Mesenteric fat pad (tissue), 1 donor: ENCODE measurements at places on chromosomes 7 and 10.
A peak's percentile ranks its signal among the peaks of the same experiment; 100 is the strongest.

DNA sequence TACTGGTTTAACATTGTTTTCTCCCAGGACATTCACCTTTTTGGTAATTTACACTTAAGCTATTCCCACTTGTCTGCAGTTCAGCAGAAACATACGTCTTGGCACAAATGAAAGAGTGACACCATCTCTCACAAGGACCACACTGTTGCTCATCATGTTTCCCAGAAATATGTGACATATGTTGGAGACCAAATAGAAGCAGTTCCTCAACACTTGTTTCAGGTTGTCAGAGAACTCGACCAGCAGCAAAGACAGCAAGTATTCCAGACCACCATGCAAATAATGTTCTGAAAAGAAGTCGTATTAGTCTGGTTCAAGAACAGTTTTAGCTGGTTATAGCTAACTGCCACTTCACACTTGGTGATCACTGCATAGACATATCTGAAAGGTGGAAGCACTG, 81.3 kb upstream of the KLF6 start:
- no peak for DNase-seq

GRCh38 chr7:506391-506831, 13.2 kb downstream of the PDGFA start:
- peak; percentile 88 for DNase-seq

DNA sequence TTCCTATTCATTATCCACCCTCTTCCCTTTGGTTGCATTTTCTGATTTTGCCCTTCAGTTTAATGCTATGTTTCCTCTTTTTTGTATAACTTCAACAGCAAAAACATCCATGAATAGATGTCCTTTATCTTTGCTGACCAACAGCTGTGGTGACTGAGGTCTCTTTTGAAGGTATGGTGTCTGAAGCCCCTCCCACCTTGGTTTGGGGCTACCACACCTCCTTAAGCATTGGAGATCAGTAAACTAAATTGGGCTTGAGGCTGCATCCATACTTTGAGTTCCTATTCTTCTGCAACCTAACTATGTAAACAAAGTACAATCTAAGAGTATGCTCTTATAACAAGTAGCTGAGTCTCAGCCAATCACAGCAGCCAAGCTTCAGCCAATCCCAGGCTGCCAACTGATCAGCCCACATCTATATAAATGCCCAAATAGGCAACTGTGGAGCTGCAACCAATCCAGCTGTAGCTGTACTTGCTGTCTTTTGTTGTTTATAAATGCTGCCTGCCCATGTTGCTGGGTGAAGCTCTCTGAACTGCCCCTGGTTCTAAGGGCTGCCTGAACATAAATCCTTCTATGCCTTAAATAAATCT, 69.4 kb upstream of the PDLIM1 start:
- no peak for DNase-seq

DNA sequence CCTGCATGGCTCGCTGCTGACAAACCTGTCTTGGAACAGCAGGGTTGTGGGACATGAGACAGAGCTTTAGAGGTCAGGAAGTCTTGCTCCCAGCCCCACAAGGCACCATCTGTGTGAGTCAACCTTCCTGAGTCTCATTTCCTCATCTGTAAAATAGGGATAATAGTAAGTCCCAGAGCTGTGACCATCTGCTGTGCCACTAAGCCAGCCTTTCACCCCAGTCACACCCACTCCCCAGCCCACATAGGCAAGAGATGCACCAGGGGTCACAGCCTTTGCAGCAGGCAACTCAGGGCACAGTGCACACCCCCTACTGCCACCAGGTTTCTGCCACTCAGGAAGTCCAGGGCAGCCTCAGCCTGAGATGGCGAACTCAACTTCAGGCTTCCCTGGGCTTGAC, 29.4 kb upstream of the CDH23 start:
- no peak for DNase-seq

DNA sequence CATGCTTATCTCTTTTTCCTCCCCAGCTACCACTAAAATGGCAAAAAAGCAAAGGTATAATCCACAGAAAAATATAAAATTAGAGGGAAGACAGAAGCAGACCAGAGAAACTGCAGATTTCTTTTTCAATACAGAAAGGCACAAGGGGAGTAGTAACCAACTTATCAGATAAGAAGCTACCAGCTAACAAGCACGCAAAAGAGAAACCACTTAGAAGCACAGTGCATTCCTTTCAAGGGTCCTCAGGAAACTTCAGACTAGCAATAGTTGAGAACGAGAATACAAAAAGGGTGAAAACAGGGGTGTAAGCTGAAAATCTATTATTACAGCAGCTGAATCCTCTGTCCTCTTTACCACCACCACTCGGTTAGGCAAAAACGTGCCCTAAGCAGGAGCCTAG, 9.9 kb upstream of the OR2A5 start:
- DNase-seq = no peak

- DNase-seq = no peak
Measured at GRCh38 chr7:140003913-140004382, 58.8 kb downstream of the PARP12 start.
